Large intestine (tissue), 12 donors: ENCODE measurements at places on chromosomes 3 and 15. TPM values are rescaled to one million over a fixed set of nuclear protein-coding genes. Genes with fewer than 3 reads are reported as not detected.

SCN5A gene
- 3.5 TPM for polyA plus RNA-seq

NRG4 gene
- 1.6 TPM for polyA plus RNA-seq

- DNase-seq = no peak
Observed at GRCh38 chr15:69930754-69931153, 167.0 kb downstream of the TLE3 start.

DNA sequence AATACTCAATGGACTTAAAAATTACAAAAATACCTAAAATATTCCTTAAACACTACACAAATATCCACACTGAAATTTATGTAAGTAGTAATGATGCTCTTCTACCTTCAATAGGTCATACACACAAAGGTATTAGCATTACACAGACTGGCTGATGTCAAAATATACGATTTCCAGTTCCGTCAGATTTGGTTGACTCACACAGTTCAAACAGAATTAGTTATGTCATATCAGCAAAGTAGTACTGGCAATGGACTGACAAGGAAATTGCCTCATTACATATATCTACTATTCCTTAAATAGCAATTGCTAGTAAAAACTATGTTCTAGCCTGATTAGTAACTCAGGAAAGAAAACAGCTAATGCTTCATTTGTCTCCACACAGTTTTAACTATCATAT lies 70.8 kb downstream of the ADAM10 start:
- peak; percentile 22 for DNase-seq
